ENCODE measurements at places on chromosomes 1 and 21.

DNA sequence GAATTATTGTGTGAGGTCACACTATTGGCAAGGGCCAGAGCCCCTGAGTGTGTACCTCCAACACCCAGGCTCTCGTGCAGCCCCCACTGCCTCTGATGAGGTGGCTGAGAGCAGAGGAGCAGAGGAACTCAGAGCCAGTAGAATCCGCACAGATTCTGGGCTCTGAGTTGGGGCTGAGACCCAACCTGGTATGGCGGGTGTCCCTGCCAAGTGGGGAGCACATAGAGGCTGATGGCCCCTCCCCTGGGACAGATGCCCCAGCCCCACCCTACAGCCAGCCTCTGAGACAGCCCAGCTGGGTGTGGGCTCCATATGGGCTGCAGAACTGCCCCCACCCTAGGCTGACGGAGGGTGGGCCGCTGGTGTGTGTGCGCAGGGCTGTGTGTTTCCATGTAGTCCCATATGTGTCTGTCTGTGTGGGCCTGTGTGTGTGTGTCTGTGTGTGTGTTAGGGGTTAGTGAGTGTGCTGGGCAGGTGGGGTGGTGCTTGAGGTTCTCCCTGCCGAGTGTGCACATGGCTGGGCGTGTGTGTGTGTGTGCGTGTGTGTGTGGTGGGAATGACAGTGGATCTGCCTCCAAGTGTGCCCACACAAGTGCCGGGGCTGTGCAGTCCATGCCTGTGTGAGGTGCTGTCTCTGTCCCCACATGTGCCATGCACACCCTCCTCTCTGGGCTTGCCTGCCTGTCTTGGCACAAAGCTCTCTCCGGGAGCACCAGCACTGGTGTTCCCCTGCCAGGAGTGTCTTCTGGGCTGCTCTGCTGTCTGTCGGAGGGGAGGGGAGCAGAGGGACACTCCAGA lies 24.4 kb downstream of the FOXO6 start:
- no peak for DNase-seq

DNA sequence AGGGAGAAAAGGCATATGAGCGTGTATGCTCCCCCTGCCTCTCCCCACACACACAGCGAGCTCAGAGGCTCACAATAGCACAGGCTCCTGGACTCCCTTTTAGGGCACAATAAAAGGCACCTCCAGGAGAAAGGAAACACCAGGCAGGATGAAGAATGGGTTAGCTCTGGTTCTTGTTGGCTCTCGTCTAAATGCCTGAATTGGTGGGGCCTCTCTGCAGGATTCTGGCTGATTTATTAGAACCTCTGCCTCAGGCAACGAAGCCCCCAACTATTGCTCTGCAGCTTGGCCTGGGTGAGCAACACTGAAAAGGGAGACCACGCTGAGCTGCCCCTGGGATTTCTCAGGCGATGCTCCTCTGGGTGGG lies 590.9 kb upstream of the PLXNA2 start:
- DNase-seq, result no peak

- DNase-seq, result no peak
Measured at GRCh38 chr21:29462479-29462878, 163.8 kb downstream of the BACH1 start.

DNA sequence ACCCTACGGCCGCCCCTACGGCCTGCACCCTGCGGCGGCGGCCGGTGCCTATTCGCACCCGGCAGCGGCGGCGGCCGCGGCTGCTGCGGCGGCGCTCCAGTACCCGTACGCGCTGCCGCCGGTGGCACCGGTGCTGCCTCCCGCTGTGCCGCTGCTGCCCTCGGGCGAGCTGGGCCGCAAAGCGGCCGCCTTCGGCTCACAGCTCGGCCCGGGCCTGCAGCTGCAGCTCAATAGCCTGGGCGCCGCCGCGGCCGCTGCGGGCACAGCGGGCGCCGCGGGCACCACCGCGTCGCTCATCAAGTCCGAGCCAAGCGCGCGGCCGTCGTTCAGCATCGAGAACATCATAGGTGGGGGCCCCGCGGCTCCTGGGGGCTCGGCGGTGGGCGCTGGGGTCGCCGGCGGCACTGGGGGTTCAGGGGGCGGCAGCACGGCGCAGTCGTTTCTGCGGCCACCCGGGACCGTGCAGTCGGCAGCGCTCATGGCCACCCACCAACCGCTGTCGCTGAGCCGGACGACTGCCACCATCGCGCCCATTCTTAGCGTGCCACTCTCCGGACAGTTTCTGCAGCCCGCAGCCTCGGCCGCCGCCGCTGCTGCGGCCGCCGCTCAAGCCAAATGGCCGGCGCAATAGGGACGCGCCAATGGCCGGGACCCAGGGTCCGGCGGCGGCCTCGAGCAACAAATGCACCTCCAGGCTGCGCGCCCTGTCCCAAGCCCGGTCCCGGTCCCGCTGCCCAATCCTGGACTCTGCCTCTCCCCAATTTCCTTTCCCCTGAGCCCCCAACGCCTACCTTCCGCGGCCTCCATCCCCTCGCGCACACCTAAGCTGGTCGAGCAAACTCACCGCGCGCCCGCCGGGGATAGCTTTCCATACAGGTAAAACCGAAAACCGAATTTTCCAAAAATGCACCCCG lies 1.8 kb downstream of the FOXD3 start:
- no peak for DNase-seq

DNA sequence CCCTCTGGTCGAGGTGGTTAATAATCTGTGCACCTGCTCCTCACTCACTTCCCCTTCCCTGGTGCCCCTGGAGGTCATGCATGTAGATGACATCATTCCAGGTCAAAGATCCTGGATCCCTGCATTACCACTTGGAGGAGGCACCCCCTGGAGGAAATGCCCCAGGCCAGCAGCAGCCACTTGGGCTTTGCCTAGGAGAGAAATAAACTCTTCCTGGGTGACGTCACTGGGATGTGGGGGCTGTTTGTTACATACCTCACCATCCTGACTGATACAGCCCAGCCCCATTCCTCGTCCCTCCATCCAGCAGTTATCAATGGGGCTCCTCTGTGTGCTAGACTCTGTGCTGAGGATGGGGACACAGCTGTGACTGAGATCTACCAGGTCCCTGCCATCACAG lies 433.6 kb downstream of the PTPRU start:
- no peak for DNase-seq
